ENCODE measurements at places on chromosomes 3 and 15.

DNA sequence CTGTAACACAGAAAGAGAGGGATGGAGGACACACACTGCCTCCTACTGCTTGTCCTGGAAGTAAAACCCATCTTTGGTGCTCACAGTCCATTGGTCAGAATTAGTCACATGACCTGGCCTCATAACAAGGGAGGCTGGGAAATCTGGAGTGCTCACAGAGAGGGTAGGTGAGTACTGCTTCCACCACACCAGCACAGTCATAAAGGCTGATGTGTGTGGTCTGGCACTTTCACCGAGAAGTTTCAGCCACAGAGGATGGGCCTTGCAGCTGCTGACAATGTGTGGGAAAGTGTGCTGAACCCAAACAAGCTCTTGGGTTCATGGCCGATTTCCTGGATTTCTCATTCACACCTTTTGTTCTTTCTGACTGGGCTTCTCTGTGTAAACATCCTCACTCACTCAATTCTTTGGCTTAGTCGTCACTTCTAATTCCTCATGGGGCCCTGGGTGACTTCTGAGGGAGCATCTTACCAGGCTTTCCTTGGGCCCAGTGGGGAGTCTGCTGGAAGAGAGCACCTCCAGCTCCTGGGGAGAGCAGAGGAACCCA, 100.7 kb downstream of the ASB7 start:
- peak; percentile 82 for DNase-seq

DNA sequence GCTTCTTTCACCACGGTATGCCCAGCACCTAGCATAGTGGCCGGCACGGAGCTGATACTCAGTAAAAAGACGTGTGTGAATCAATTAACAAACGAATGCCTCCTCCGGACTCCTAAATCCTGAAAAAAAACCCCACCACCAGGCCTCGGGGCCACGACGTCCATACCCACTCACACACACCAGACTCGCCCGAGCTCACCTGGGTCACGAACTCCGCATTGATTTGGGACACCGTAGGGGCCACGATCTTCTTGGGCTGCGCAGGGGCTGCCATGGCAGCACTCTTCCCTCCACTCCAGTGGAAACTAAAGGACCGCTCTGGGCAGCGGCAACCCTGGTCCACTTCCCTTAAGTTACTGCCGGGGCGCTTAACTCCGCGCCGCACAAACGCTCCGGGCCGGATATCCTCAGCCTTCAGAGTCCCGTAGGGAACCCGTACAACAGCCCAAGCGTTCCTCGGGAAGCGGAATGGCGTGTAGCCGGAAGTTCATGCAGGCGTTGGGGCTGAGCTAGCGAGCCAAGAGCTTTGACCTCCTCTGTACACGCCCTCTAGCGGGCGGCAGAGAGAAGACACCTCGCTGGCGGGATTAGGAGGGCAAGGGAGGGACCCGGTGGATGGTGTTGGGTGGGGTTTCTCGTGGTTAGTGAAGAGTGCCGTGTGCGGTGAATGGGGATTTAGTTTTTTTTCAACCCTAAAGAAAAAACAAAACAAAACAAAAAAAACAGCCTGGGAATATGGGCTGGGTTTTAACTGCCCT, at the start of gene AQR:
TSS of gene AQR (minus strand) at position 403 of the 758 bp plus-strand sequence. CDS start at position 274, 129 bp downstream.
- DNase-seq: peak; percentile 99

GRCh38 chr15:93298901-93299300, 209.9 kb upstream of the RGMA start:
- no peak for DNase-seq

- DNase-seq: no peak
Observed at GRCh38 chr3:46369675-46370132, 1.0 kb upstream of the CCR5 start.

DNA sequence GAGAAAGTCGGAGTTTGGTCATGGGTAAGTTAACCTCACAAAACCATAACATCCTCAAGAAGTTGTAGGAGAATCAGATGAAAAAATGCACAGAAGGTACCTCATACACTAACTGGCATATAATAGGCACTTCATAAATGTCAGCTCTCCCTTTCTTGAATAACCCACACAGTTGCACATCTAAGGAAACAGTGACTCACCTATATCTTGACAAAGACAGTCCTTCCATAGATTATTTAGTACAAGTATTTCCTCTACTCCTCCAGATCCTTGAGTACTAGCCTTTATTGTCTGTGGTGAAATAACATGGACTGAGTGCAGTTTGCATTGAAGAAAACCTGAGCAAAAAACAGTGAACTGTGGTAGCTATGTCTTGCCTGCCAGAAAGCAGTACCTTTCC, 46.6 kb downstream of the MAGI1 start:
- peak; percentile 33 for DNase-seq

GRCh38 chr3:149792452-149793270, at the start of gene ANKUB1:
Gene ANKUB1, minus strand, starts transcription at chr3:149792554. Its CDS starts 188 bp downstream, at chr3:149792366.
- no peak for DNase-seq

DNA sequence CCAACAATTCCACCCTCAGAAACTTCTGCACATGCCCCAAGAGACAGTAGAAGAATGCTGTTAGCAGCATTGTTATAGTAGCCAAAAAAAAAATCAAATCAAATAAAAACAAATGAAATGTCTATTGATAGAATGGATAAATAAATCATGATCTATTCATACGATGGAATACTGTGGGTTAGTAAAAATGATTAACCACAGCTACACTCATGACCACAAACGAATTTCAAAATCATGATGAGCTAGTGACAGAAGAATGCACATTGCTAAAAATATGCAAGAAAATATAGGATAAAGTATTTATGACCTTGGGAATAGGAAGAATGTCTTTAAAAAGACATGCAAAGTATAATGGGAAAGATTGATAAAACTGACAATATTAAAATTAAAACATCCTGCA, 57.5 kb upstream of the ACAN start:
- peak; percentile 94 for DNase-seq

DNA sequence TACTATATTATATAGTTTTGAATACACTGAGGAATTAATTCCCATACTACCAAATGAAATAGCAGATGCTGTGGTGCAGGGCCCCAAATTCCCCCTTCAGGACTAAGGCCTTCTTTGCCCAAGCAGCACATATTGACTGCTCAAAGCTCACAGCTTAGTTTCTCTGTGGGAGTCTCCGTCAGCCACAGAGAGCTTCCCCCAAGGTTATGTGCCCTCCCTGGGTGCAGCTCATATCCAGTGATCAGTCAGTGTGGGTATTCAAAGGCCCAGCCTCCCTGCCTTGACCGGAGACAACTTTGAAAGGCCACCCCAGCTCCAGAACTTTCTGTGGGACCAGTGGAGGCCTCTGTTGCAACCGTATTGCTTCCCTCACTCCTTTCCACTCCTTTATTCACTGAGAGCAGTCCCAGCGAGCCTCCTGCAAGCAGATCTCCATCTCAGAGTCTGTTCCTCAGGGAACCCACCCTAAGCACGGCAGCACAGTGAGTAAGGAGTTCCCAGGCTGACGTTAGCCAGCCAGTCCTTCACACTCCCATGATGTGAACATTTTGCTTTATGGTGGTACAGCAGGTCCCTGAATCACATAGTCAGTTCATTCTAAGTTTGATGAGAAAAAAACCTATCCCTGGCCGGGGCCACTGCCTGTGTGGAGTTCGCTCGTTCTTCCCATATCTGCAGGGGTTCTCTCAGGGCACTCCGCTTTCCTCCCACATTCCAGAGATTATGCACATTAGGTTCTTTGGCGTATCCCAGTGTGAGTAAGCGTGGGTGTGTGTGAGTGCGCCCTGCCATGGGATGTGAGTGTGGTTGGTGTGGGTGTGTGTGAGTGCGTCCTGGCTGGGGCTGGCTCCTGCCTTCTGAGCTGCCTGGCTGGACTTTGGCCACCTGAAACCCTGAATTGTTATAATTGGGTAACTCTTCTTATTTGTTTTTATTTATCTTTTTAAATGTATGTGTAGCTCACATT, 64.4 kb upstream of the PPARG start:
- peak; percentile 49 for DNase-seq

DNA sequence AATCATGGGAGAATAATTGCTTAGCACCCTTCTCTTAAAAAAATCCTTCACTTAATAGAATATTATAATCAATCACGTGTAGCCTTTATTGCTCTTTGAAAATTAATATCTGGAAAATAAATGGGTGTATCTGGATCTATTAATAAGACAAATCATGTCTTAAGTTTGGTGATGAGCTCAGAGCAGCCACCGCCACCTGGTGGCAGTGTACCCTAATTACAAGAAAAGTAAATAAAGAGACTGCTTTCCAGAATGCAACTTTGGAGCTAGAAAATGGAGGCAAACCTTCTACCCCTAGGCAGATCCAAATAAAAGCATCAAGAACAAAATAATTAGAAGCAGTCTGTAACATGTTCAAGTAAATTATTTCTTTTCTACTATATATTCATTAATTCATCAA, 43.5 kb downstream of the EPHB1 start:
- DNase-seq: no peak

DNA sequence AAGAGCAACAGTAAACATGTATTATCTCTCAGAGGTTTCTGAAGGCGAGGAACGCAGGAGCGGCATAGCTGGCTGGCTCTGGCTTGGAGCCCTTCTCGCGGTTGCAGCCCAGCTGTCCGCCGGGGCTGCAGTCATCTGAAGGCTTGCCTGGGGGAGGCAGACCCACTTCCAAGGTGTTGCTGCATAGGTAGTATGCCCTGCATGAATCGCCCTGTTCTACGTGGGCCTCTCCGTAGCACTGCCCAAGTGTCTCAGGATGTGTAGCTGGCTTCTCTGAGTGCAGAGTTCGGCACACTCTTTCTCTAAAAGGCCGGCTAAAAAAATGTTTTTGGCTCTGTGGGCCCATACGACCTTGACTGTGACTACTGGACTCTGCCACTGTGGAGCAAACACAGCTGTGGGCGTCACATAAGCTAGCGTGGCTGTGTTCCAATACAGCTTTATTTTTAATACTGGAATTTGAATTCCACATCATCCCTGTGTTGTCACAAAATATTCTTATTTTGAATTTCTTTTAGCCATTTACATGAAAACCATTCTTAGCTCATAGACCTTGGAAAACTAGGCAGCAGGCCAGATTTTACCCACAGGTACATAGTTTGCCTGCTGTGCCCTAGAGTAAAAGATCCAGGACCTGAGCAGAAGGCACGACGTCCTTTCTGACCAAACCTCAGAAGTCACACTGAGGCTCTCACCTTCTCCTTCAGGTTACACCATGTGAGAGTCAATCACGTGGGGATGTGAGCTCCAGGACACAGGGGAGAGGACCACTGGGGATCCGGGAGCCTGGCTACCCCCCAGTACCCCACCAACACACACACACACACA, 55.9 kb downstream of the PGPEP1L start:
- no peak for DNase-seq

DNA sequence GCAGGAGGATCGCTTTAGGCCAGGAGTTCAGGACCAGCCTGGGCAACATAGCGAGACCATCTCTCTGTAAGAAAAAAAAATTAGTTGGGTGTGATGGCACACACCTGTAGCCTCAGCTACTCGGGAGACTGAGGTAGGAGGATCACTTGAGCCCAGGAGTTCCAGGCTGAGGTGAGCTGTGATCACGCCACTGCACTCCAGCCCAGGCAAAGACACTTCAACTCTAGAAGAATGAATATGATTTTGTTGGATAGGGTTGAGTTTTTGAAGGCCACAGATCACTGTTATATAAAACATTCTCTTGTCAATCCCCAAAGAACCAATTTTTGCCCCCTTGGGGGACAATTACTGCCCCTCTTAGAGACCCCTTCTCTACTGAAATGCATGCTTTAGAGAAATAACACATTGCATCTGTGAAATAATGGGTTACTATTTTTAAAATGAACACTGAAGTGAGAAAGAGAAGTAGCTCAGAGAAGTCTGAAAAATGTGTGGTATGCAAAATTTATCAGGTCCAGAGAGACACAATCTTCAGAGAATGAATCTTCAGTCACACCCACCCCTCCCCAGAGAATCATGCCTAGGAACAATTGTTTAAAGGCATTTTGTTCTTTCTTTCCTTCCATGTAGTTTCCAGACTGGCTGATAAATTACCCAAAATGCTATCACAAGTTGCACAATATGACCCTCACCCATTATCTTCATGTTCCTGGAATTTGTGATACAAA, 42.7 kb downstream of the METTL6 start:
- peak; percentile 14 for DNase-seq

GRCh38 chr3:29412110-29412509, 131.2 kb downstream of the RBMS3 start:
- no peak for DNase-seq

DNA sequence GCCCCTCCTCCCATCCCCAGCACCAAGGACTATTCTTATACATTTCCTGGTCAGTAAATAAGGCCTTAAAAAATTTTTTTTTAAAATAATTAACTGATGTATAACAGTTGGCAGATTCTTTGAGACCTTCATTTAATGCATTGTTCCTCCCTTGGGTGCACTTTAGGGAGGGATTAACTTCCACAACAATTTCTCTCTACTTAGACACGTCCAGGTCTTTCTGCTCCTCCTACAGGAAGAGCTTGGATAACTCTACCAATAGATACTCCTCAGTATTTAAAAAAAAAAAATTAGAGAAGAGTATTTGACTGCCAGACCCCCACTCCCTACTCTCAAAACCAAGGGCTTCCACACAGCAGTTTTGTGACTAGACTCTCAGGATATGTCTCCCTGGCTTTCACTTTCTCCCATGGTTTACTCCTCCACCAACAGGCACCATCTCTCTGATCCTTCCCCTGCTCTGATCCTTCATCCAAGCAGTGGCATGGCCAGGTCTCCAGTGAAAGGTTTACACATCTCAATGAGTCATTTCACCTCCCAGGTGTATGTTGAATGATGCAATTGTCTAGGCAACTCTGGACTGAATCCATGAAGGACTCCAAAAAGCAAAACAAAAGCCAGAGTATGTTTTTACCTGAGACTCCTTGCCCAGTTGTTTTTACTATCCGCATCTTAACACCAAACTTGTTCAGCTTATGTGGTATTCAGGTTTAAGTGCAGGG, 7.4 kb downstream of the ZIC4 start:
- no peak for DNase-seq

DNA sequence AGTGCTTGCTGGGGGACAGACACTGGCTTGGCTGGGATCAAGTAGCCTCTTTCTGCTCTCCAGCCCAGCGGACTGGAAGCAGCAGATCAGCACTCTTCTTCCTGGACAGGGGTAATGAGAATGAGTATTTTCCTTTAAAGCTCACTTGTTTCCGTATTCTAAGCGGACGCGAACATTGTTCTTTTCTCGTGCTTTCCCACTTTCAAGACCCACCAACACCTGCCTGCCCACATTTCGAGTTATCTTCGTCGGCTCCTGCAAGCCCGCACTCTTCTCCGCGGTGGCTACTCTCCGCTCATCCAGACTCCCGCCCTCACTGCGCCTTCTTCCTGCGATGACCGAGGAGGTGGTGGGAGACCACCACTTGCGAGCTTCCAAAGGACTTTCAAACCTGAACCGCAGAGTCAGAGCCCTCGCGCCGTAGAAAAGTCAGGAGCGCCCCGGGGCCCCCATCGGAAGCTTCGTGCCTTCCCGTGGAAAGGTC, 1.6 kb upstream of the PPM1L start:
- DNase-seq: peak; percentile 41
